ENCODE measurements at places on chromosomes 1 and 21.

DNA sequence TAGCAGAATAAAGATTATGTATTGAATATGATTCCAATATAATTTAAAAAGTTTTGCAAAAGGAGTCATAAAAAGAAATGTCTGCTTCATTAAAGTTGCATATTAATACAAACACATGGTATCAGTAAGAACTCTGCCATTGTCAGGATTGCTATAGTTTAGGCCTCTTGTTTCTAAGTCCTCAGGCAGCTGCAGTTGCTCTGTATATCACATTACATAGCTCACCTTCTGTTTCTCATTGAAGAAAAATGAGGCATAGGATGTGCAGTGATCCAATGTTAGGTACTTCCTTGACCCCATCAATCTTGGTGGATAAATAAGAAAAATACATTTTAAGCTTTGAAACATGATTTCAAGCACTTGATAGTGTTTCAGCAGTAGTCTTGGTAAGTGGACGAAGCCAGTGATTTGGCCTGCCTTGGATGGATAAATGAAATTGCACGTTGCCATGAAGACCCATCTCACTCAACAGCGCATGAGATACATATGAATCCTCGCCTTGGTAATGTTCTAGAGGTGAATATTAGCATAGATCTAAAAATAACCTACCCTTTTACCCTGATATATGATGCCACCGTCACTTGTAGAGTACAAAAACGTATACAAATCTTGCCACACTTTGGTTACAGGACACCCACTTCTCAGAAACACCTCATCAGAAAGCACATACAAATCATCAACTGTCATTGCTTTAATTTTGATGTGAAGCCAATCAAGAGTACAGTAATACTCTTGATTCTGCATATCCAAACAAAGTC lies 25.3 kb downstream of the ZFYVE9 start:
- no peak for DNase-seq

DNA sequence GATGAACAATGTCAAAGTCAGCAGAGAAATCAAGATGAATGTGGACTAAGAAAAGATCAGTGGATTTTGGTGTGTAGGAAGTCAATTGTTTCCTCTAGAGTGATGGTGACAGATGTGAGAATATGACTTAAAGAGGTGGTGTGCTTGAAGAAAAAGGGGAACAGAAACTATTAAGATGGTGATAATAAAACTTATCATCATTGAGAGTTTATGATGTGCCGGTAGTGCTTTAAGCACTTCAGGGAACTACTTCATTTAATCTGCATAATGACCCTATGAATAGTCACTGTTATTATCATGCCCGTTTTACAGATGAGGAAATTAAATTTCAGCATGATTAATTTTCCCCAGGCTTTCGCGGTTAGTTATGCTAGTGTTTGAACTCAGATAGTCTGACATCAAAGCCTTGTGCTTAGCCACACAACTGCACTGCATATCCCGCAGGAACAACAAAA lies 246.9 kb upstream of the LRRC7 start:
- DNase-seq = no peak

- DNase-seq = no peak
Measured at GRCh38 chr1:53631622-53632310, 107.2 kb downstream of the GLIS1 start.

DNA sequence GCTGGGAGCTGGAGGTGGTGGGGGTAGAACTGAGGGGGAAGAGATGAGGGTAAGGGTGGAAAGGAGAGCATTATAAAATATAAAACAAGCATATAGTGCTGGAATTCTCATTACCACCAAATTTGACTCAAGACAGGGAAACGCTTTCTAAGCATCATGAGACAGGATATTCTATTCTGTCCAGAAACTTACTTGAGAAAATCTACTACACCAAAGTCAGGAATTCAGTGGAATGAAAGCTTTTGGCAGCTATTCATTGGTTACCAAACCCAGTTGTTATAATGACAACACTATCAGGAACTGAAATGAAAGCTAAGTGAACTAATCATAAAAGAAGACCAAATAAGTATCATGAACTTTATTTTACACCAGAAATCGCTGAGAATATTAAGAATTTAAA lies 14.5 kb downstream of the AIDA start:
- DNase-seq = no peak

GRCh38 chr1:220750131-220750515 lies 2.0 kb downstream of the MTARC2 start:
- no peak for DNase-seq

DNA sequence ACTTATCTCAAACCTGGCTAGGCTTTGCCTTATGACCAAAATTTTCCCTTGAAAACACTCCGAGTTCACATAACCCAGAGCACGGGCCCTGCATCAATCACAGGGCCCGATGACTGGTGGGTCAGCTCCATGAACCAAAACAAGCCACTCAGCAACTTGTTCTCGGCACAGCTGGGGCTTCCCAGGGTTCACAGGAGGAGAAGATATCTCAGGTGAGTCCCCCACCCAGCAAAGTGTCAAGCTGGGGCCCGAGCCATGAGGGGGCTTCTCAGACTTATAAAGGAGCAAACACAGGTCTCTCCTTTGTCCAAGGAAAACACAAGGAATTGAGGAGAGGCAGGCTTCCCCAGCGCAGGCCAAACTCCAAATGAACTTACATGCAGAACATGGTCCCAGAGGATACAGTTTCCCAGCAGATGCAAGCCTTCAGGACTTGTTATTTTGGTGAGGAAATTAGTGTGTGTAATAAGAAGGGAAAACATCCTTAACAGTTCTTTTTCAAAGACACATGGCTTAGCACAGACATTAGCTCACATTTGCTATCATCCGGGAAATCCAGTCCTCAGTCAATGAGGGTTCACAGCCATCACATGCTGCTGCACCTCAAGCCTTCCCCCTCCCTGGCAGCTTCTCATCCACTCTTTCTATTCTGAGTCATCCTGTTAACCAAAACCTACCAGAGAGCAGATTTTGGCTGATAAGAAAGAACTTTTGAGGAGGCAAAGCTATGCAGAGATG lies 98.1 kb upstream of the NFIA start:
- no peak for DNase-seq

- peak; percentile 96 for DNase-seq
Measured at GRCh38 chr1:87328272-87329050, at the start of gene LMO4. Gene LMO4, plus strand, starts transcription at chr1:87328880. Its CDS starts 3,136 bp downstream, at chr1:87332016.

DNA sequence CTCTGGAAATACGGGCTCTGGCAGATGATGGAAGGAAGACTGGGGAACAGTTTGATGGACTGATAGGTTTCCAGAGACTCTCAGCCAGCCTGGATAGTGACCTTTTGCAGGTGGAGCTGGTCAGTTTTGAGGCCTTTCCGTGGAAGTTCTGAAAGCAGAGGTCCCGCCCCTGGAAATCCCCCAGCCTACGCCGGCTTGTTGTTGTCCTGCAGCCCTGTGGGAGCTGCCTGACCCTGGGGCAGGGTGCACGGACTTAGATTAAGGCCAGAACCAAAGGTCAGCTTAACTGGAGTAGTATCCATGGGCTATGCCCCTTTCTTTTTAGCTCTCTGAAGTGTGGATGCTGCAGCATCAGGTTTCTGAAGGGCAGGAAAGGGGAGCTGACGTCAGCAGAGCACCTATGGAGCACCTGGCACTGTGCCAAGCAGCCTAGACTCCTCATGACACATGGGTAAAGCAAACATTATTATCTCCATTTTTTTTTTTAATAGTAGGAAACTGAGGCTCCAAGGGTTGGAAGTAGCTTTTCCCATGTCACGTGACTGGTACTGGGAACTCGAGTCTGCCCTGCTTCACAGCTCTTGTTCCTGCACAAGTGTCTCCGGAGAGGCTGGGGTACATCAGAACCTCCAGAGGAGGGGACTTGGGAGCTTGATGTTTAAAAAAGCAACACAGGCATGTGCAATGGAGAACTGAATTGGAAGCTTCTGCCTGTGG lies 38.5 kb downstream of the IER5 start:
- peak; percentile 66 for DNase-seq

DNA sequence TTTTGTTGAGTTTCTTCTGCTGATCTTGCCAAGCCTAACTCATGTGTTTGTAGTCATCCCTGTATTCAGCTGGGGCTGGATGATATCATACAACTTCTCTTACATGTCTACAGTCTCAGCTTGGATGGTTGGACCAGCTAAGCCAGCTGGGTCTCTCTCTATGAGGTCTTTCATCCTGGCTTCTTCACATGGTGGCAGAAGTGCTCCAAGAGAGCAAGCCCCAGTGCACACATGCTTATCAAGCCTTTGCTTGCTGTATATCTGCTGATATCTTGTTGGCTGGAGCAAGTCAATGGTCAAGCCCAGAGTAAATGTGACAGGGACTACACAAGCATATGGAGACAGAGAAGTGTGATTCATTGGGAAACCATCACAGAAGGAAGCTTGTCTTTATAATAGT lies 29.2 kb upstream of the SLC44A5 start:
- no peak for DNase-seq

DNA sequence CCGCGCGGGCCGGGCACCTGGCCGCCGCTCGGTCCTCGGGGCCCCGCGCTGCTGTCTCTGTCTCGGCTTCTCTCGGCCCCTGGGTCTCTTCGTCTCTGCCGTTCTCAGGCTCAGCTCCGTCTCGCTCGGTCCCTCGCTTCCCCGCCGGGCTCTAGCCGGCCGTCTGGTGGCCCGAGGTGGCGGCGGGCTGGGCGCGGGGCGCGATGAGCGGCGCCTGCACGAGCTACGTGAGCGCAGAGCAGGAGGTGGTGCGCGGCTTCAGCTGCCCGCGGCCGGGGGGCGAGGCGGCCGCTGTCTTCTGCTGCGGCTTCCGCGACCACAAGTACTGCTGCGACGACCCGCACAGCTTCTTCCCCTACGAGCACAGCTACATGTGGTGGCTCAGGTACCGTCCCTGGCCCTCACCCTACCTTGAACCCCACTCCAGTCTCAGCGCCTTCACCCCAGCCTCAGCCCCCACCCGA lies 355 bp downstream of the SHISAL2A start:
- DNase-seq = peak; percentile 53

- no peak for DNase-seq
Measured at GRCh38 chr1:178412400-178412770, 84.4 kb downstream of the CLEC20A start.

DNA sequence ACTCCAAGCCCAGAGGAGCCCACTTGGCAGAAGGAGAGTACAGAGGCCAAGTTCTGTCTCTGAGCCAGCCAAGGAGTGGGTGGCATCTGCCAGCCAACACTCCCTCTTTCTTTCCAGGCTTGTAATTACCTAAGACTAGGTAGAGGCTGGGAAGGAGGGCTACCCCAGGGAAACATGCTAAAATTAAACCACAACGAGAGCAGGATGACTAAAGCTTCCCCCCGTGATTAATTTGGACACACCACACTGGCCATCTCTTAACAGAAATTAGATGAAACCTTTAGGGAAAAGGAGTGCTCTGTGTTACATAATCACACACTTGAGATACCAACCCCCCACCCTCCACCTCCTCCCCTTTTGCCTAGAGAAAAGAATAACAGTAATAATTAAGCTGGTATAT lies 102.1 kb upstream of the ZC3H12A start:
- no peak for DNase-seq

DNA sequence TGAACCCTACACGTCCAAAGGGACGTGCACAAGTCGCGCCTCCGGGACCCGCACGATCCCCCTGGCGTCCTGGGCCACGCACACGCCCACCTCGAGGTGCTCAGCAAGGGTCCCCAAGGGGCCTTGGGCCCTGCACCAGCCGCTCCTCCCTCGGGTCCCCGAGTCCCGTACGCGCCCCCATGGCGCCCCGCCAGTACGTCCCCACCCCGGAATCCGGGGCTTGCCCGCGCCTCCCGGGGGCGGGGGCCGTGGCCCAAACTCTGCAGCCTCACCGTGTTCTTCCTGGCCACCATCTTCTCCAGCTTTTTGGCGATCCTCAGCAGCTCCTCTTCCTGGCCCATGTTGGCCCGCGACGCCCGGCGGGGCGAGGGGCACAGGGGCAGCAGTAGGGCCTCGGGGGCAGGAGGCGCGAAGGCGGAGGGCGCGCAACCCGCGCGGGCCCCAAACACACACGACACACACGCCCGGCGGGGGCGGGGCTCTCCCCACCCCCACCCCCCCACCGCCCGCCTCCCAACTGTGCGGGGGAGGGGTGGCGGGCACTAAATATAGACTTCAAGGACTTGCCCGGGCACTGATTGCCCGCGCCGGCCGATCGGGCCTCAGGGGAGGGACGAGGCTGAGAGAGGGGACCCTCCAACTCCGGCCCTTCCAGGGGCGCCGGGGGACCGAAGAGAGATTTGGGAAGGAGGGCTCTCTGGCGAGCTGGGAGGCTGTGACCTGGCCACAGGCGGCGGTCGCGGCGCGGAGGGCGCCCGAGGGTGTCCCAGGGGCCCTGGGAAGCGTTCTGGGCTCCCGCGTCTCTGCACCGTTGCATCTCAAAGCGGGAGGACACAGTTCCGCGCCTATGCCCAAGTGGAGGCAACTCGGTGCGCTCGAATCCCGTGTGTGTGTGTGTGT lies at the start of gene TCEA3:
Gene TCEA3 (minus strand): TSS at position 456 of the 900 bp plus-strand sequence. CDS start 115 bp downstream, at position 341.
- DNase-seq = peak; percentile 66

- no peak for DNase-seq
Measured at GRCh38 chr1:119827010-119827409, 15.8 kb upstream of the REG4 start.

GRCh38 chr21:31872452-31873274 lies at the start of gene HUNK:
Gene HUNK, plus strand, starts transcription at chr21:31873020. Its CDS starts 655 bp downstream, at chr21:31873675.
- peak; percentile 56 for DNase-seq

GRCh38 chr21:37742115-37742514 lies 174.1 kb downstream of the KCNJ6 start:
- DNase-seq = no peak

DNA sequence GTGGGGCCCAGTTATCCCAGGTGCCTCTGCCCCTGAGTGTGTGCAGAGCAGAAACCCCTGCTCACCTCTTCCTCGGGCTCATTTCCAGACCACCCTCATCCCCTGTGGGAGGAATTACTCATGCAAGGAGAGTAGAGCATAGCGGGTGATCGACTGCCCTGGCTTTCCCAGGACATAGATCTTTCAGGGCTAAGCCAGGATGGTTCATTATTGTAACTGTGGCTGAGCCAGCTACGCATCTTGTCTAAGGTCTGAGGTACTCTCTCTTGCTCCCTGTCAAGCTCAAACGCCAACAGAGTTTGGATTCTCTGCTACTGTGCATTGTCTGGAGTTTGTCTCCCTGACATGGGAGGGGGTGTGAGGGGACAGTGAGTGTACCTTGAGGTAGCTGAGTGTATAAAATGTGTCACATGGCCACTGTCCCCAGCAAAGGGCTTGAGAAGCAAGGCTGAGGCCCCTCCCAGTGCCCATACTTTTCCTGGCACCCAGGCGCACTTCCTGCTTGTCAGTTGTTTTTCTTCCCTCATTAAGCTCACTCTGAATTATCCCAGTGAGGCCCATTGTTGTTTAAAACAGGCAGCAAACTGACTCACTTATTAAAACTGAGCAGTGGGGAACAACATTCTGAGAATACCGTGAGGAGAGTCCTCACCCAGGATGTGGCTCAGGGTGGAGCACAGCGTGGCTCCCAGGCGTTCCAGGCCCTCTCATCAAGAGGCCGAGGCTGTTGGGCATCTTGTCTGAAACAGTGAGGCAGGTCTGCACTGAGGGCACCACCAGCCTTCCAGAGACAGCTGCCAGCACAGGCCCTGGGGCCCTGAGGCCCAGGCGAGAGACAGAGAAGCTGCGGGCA lies 92.9 kb downstream of the LAMC2 start:
- no peak for DNase-seq
